HS-5 (cell line): ENCODE measurements at places on chromosomes 7 and 10.

- DNase-seq: no peak
These were observed 6.3 kb upstream of the NEUROG3 start for GRCh38 chr10:69579464-69580060.

DNA sequence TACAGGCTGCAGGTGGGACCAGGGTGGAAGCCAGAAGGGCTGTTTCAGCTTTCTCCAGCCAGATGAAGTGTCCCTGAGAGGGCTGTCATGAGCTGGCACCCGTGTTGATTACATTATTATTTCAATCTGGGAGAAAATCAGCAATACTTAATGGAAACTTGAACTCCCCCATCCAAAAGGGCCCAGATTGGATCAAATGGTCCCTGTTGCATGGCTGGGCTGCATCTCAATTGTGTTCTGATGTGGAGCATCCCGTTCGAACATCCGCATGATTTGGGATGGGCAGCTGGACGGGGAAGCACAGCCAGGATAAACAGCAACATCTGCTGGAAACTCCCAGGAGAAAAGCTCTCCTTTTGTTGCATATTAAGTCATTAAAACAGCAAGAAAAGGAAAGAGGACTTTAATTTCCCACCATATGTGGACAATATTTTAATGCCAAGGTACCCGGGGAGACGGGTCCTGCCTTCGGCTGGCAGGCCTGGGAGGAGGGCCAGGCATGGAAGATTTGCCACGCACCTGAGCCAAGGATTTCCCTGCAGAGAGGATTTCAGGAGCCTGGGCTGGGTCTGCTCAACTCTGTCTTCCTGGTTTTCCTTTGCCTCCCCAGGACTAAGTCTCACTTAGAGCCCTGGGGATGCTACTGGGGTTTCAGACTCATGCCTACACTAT, 52.4 kb downstream of the NPTX2 start:
- DNase-seq: no peak

DNA sequence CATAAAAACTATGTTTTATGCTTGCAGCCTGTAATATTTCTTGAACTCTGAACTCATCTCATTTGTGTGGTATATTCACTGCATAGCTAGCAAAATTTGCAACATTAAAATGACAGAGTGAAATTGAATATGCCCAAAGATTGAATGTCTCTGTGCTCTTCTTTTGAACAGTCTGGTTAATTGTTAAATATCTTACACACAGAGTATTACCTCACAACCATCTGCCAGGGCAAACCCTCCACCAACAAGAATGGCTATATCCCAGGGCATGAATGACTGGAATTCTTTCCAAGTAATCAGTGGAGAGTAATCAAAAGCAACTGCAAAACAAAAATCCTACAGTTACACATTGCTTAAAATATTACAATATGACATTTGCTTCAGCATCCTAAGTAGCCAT, 76.9 kb downstream of the SLC13A1 start:
- no peak for DNase-seq

DNA sequence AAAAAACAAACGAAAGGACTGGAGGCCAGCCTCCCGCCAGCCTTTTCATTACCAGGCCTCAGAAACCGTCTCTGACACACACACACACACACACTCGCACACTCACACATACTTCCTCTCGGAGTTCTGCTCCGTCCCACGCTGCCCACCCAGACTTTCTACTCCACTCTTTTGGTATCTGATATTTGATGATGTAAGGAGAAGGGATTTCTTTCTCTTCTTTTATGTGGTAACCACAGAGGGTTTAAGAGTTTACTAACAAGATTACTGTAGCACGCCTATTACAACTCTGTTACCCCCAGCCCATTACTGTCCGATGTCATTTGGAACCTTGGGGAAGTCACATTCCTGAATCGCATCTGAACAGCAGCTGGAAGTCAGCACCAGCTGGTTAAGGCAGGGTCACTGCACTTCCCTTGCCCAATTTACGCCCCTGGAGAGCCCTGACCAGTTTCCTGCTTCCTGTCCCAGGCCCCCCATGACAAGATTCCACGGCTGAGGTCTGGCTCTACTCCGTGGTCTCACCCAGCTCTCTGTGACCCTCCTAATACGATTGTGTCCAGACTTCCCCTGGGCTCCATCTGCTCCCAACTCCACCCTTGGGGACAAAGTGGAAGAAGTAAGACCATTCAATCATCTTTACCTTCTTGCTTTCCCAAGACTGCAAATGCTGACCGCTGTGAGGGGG, 1.1 kb downstream of the DENND2A start:
- DNase-seq: no peak

DNA sequence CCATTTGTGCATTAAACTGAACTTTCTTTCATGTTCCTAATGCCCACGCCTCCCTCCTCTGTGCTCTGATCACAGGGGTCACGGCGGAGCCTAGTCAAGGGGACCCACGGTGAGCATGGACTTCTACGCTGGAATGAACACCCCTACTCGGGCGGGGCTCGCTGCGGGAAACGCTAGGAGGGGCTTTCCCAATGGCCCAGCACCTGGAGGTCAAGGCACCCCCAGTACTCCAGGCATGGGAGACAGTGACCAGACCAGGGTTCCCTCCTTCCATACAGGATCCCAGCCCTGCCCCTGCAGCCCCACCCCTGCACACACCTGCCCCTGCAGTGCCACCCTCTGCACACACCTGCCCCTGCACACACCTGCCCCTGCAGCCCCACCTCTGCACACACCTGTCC, 27.1 kb upstream of the NKX6-2 start:
- DNase-seq: no peak
